ENCODE measurements at places on chromosomes 1 and 21.

DNA sequence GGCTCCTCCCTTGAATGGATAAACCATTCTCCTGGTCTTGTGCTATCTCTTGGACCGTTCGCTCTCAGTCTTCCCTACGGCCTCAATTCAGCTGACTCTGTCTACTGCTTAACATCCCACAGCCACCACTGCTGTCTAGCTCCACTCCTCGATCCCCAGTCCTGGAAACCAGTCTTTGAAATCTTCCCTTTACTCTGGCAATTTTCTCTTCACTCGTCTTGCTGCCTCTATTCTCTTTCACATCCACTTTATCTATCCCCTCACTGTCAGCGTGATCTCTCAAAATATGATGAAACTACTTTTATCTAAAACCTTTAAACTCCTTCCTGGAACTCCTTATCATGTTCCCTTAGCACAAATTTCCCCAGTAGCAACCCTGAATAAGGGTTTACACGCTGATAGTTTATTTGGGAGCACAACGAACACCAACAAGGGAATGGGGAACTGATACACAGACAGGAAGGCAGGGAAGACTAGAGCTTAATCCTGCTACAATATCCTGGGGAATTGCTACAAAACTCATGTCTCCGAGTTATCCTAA, 131.6 kb upstream of the SAMSN1 start:
- no peak for DNase-seq

GRCh38 chr1:57058652-57059501, 93.1 kb upstream of the C8B start:
- no peak for DNase-seq

DNA sequence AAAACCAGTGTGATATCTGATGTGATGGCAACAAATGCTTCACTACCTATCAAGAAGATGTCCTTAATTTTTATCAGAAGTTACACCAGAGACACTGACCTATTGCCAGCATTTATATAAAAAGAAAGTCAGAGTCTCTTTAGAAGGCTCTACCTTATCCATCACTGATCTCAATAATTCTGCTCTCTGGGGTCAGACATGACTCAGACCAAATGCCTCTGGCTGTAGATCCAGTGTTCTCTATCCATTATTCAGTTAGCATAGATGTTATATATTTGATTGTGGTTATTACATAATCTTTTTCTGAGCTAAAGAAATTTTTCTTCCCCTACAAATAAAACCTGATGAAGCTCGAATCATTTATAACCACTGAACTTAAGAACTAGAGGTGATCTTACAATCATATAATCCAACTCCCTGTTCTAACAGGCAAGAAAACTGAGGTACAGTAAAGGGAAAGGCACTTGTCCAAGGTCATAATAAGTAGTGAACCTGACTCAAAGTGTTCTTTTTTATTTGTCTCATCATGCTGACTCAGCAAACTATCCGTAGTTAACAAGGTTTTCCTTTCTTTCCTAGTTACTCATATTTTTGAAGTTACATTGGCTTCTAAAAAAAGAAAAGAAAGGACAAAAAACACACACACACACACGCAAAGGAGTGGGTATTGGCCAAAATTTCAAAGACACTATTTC, 43.6 kb upstream of the ESRRG start:
- DNase-seq = no peak

GRCh38 chr1:53111073-53111556, 31.3 kb downstream of the SLC1A7 start:
- DNase-seq = no peak

DNA sequence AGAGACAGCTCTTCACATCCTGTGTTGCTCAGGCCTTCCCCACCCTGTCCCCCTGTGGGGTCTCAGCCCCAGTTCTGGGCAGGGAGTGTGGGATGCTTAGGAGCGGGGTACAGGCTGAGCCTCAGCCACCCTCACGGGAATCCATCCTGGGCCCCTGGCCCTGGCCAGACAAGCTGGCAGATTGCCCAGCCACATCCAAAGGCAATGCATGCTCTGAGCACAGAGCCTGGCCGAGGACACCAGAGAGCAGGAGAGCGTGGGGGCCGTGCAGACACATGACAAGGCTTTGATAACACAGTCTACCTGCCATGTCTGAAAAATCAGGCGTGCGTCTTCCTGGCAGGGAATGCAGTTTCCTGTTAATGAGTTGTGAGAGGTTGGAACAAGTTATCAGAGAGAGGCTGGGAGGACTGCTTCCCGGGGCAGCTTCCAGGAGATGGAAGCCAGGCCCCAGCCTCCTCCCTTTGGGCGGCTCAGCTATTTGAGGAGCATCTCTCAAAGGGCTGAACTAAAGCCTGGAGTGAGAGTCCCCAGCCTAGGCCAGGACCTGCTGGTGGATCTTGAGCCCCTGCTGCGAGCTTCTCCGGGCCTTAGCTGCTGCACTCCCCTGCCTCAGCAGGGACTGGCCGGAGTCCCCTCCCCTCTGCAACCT, 72.2 kb upstream of the SELENON start:
- DNase-seq = no peak
